ENCODE measurements at places on chromosomes 7 and 10.

- DNase-seq, result no peak
These were observed 10.7 kb upstream of the PSMG3 start for GRCh38 chr7:1580422-1581030.

GRCh38 chr10:24884793-24885192 lies 67.6 kb downstream of the PRTFDC1 start:
- DNase-seq, result no peak

DNA sequence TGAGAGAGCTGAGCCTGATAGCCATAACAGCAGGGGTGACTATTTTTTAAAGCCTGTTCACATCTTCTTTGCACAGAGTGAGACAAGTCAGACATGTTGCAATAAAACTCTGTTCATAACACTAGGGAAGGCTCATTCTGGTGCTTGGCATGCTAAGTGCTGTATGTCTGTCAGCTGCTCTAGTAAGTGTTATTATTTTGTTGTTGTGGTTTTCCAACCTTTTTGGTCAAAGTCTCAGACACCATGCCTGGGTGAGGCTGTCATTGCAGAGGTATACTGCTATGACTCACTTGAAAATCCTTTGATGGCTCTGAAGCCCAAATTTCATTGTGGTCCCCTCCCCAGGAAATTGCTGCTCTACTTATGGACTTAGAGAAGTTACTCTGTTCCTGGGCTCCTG lies 129.7 kb downstream of the ADRA2A start:
- no peak for DNase-seq

DNA sequence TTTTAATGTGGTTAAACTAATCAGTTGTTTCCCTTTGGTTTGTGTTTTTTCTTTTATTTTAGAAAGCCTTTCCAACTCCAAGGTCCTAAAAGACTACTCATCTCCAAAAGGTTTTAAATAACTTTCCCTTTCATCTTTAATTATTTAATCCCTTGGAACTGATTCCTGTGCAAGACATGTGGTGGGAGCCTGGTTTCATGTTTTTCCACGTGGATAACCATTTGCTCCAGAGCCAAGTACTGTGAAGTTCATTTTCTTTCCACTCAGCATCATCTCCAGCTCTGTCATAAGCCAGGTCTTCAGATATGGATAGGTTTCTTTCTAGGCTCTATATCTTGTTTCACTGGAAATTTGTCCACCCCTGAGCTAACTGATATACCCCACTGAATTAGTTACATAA lies 16.7 kb downstream of the PPP1R3C start:
- DNase-seq, result no peak

DNA sequence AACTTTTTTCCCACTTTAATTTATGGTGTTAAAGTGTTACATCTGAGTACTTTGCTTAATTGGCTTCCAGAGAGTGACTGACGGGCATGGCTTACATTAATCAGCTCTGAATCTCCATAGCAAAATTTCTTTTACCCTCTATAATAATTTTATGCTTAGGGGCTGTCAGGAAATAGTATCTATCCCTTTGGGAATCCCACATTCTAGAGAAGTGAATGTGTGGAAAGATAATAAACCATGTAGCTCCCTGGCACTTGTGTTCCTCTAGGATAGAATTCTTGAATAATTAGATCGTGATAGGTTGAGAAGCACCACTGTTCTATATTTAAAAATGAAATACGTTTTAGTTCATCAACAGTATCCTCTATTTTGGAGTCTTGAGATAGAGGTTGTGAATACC lies 89.6 kb downstream of the DNAJB9 start:
- no peak for DNase-seq

DNA sequence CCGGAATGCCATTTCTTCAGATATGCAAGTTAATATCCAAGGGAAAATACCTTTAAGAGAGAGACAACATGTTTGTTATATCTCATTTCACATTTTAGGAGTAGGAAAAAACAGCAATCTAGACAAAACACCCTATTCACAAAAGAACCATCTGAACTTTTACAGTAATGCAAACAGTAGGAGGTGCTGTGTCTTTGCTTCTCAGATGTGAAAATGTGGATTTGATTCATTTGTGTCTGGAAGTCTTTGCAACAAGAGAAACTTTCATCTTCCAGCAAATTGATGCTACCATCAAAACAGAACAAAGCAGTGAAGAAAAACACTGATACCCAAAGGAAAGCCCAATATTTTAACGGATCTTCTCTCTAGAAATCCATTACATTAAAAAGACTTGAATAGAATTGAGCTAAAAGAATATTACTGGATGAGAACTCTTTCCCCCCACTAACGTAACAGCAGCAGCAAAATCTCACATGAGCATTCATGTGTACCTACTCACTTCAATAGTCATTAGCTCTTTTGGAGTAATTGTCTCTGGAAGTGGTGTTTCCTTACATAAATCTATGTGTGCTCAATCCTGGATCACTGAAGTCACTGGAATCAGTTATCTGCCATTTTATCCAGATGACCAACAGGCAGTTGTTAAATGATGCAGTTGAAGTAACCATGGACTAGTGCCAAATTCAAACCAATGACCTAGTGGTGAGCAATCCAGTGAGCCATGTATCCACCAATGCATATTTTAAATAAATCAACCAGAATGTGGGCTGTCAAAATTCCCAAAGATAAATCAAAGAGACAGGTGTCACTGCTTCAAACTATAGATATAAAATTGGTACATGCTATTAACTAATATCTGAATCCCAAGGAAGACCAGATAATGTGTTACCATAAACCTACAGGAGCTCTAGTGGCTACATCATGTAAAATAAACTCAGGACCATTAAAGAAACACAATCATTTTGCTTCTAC lies 1.8 kb downstream of the SEMA3C start:
- DNase-seq, result no peak

DNA sequence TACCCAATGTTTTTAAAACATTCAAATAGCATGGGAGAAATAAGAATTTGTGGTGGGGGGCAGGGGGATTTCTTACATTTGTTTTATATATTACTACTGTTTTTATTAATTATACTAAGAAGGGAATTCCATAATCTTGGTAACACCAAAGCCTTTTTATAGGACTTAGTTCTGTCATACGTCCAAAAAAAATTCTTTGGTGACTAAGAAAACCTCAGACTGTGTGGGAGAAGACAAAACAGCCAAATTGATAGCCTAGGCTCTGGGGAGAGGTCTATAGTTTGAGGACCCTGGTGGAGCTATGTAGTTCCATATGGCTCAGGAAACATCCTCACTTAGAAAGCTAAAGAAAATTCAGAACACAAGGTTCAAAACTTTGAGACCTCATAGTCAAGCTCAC lies 23.4 kb downstream of the ACSM6 start:
- DNase-seq, result no peak

DNA sequence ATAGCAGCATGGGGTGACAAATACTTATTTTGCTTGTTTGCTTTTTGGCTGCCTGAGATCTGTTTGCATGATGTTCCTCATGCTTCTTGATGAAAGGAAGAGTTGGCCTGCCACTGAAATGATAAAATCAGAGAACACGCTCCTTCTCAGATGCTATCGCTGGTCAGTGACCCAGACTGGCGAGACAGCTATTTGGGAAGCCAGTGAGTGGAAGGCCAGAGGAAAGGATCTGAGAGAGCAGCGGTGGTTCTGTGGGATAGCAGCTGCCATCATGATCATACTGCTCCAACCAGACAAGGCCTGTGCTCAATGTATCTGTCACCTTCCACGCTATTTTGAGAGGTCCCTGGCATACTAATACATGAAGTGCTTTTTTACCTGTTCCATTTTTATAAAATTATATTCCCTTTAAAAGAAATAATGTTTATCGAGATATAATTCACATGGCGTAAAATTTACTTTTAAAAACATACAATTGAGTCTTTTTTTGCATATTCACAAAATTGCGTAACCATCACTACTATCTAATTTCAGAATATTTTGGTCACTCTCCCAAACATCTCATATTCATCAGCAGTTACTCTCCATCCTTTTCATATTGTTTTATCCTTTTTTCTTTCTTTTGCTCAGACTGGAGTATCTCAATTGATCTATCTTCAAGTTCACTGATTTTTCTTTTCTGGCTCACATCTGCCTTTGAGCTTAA lies 695.1 kb downstream of the TNS3 start:
- DNase-seq, result no peak

GRCh38 chr10:98638920-98639319 lies 192.2 kb upstream of the HPS1 start:
- DNase-seq, result no peak

- DNase-seq, result no peak
These were observed 282.0 kb downstream of the SEC23IP start for GRCh38 chr10:120174491-120174890.

GRCh38 chr10:43220657-43221418 lies 46.0 kb downstream of the RASGEF1A start:
- no peak for DNase-seq

GRCh38 chr10:31677195-31678138 lies 251.2 kb downstream of the ARHGAP12 start:
- no peak for DNase-seq

- no peak for DNase-seq
These were observed 118.5 kb upstream of the CHST15 start for GRCh38 chr10:124211921-124212320.

GRCh38 chr10:128877936-128878335 lies 589.1 kb upstream of the MGMT start:
- DNase-seq, result no peak

- DNase-seq, result no peak
These were observed 125.0 kb upstream of the ZNF746 start for GRCh38 chr7:149622444-149623210.

DNA sequence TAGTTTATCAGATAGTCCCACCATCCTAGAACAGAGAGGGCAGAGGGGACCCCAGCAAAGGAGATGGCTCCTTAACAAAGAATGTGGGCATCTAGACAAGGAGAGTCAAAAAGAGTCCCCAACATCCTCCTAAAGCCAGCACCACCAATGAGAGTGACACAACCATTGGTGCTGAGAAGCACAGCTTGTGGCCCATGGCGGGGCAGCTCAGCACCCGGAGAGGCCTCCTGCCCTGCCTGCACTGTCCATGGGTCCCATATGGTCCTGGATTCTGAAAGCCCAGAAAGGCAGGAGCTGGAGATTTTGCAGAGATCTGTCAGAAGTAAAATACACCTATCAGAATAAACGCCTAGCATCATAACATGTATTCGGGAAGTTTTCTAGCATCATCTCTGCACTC lies 311.8 kb upstream of the ZNF32 start:
- DNase-seq, result no peak

DNA sequence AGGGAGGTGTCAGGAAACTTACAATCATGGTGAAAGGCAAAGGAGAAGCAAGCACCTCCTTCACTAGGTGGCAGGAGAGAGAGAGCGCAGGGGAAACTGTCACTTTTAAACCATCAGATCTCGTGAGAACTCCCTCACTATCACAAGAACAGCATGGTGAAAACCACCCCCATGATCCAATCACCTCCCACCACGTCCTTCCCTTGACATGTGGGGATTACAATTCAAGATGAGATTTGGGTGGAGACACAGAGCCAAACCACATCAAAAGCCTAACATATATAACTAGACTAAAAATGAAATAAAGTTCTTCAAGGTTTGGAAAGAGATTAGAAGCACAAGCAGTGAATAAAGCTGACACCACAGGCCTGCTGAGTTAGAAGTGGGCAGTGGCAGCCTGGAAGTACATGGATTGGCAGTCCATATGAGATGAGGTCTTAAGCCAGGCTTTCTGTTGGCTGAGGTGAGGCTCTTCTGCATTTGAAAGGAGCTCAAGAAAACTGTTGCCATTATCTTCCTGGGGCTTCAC lies 96.4 kb upstream of the MDFIC start:
- DNase-seq, result no peak

DNA sequence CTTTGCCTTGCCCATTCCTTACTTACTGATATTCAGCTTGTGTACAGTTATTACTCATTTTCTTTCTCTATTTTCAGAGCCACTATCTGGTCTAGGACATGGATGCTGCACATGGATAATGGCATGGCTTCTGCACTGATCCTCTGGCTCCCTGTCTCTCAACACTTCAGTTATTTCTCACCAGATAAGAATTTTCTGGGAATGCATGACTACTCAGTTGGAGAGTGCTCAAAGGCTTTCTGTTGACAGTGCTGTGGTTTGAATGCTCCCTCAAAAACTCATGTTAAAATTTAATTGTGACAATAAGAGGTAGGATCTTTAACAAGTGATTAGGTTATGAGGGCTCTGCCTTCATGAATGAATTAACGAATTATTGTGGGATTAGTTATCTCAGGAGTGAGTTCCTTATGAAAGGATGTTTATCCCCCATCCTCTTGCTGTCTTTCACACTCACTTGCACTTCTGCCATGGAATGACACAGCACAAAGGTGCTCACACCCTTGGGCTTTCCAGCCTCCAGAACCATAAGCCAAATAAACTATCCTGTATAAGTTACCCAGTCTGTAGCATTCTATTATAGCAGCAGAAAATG lies 16.1 kb upstream of the PIK3CG start:
- no peak for DNase-seq
